ENCODE measurements at places on chromosomes 1 and 21.

GRCh38 chr1:214259353-214259977, 21.5 kb upstream of the SMYD2 start:
- no peak for DNase-seq
- no peaks in the 10 kb centered on the region for H3K27me3 ChIP-seq
- H3K4me1 ChIP-seq, result peaks cover 9% of the 10 kb centered on the region
- peak overlapping the region; percentile 8 for H3K27ac ChIP-seq
- H3K36me3 ChIP-seq, result no peaks in the 10 kb centered on the region

DNA sequence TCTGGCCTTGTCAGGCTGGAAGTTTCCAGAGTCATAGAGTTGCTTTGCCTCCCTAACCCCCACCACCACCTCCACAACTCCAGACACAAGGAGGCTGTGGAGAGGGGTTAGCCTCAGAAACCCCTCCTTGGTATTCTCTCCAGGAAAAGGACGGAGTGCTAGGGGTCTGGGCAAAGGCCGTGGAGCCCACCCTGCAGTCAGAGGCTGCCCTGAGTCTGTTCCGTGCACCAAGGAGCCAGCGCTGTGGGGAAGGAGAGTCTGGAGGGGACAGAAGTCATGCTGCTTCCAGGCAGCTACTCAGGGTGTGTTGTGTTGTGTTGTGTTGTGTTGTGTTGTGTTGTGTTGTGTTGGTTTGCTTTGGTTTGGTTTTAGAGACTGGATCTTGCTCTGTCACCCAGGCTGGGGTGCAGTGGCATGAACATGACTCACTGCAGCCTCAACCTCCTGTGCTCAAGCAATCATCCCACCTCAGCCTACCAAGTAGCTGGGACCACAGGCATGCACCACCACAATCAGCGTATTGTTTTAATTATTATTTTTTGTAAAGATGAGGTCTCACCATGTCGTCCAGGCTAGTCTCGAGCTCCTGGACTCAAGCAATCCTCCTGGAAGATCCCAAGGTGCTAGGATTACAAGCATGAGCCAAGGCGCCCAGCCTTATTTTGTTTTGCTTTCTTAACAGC, 122.2 kb upstream of the TMEM51 start:
- no peak for DNase-seq
- no peaks in the 10 kb centered on the region for H3K4me1 ChIP-seq
- no peak overlapping the region for H3K4me3 ChIP-seq
- H3K36me3 ChIP-seq, result peaks cover 10% of the 10 kb centered on the region
- no peaks in the 10 kb centered on the region for H3K27me3 ChIP-seq
- peak overlapping the region; percentile 9 for H3K27ac ChIP-seq

- no peak for DNase-seq
- no peak overlapping the region for H3K4me3 ChIP-seq
- no peaks in the 10 kb centered on the region for H3K4me1 ChIP-seq
- no peak overlapping the region for H3K27ac ChIP-seq
Observed at GRCh38 chr1:117832453-117832852, 97.0 kb downstream of the GDAP2 start.

- H3K27ac ChIP-seq, result peak overlapping the region; percentile 88
- no peaks in the 10 kb centered on the region for H3K36me3 ChIP-seq
- peaks cover 83% of the 10 kb centered on the region for H3K4me1 ChIP-seq
- peaks cover 43% of the 10 kb centered on the region for H3K27me3 ChIP-seq
- H3K4me3 ChIP-seq, result no peak overlapping the region
Observed at GRCh38 chr1:109909561-109909960, 1.1 kb upstream of the CSF1 start.

GRCh38 chr1:43975249-43975961, 645 bp downstream of the ATP6V0B start:
- H3K27ac ChIP-seq, result peak overlapping the region; percentile 98
- peaks cover 66% of the 10 kb centered on the region for H3K4me1 ChIP-seq
- DNase-seq, result peak; percentile 95

DNA sequence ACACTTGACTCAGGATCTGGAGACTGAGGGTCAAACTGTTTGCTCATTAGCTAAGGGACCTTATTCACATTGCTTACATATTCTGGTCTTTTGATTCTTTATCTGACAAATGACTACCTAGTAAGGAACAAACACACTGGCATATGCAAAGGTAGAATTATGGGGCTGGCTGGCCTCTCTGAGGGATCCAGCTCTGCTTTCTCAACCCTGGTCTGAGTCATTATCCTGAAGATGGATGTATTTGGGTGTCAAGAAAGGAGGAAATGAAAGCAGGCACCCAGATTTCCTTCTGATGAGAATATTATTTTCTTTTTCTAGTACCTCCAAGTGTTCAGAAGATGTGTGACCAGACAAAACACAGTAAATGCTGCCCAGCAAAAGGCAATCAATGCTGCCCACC, 6.0 kb downstream of the SMCP start:
- H3K36me3 ChIP-seq, result no peaks in the 10 kb centered on the region
- DNase-seq, result no peak
- no peak overlapping the region for H3K4me3 ChIP-seq
- H3K4me1 ChIP-seq, result no peaks in the 10 kb centered on the region
- H3K27ac ChIP-seq, result no peak overlapping the region

DNA sequence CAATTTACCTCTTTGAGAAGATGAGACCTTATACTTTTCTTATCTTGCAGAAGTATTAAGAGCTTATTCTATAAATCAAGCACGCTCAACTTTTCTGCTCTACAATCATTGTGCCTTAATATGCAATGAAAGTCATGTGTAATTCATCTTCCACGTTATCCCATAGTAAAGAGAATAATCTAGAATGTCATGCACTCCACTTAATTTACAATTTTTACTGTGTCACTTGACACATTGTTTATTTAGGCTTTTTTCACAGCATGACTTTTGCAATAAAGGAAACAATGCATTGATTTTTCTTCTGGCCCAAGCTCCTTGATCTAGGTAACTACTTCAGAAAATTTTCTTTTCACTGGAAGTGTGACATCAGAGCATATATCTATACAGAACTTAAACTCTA, 290.9 kb downstream of the HHIPL2 start:
- no peaks in the 10 kb centered on the region for H3K27me3 ChIP-seq
- no peaks in the 10 kb centered on the region for H3K4me1 ChIP-seq
- no peak overlapping the region for H3K4me3 ChIP-seq
- no peak for DNase-seq

GRCh38 chr1:37662031-37662755, 27.5 kb upstream of the RSPO1 start:
- no peak overlapping the region for H3K4me3 ChIP-seq
- no peaks in the 10 kb centered on the region for H3K27me3 ChIP-seq
- no peak overlapping the region for H3K27ac ChIP-seq
- no peak for DNase-seq
- H3K36me3 ChIP-seq, result no peaks in the 10 kb centered on the region

DNA sequence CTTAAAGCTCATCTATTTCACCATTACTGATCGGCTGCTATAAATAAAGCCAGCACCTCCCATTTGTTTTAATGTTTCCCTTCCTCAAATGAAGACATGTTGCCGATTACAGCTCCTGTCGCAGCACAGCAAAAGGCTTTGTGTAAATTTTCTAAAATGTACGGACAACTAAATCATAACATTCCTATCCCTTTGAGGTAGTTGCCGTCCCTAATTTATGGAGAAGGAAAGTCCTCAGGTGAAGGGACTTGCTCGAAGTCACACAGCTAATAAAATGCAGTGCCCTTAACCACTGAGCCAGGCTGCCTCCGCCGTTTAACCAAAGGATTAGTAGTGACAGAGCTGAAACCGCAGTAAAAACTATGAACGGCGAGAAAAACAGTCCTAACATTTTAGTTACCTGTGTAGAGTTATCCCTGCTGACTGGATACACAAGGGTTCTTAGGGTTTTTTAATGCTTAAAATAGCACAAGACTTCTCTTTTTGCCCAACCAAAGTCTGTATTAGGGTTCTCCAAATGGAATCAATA, 871 bp downstream of the PINK1 start:
- no peaks in the 10 kb centered on the region for H3K27me3 ChIP-seq
- H3K4me3 ChIP-seq, result peak overlapping the region; percentile 98
- no peak for DNase-seq
- H3K36me3 ChIP-seq, result peaks cover 31% of the 10 kb centered on the region

- no peaks in the 10 kb centered on the region for H3K36me3 ChIP-seq
- no peak for DNase-seq
- no peak overlapping the region for H3K4me3 ChIP-seq
- peak overlapping the region; percentile 82 for H3K27ac ChIP-seq
- H3K4me1 ChIP-seq, result peaks cover 27% of the 10 kb centered on the region
Observed at GRCh38 chr21:33058957-33059356, 11.0 kb upstream of the OLIG1 start.

GRCh38 chr1:231972111-231972445, 345.5 kb downstream of the DISC1 start:
- no peak overlapping the region for H3K4me3 ChIP-seq
- no peak overlapping the region for H3K27ac ChIP-seq
- H3K36me3 ChIP-seq, result no peaks in the 10 kb centered on the region
- no peaks in the 10 kb centered on the region for H3K4me1 ChIP-seq
- DNase-seq, result no peak
- no peaks in the 10 kb centered on the region for H3K27me3 ChIP-seq

All from spleen (tissue), 13 donors.